ENCODE measurements at places on chromosomes 5 and 9. TPM values are rescaled to one million over a fixed set of nuclear protein-coding genes. Genes with fewer than 3 reads are reported as not detected.

DMRT2 gene
- not detected for total RNA-seq

C9orf50 gene
- not detected for total RNA-seq

OLFM1 gene
- total RNA-seq: not detected

NIM1K gene
- 0.43 TPM for total RNA-seq

TEX48 gene
- not detected for total RNA-seq

CCDC183 gene
- 2.2 TPM for total RNA-seq

GRCh38 chr9:111455638-111456037, 28.5 kb downstream of the ECPAS start:
- no peak for DNase-seq

DNA sequence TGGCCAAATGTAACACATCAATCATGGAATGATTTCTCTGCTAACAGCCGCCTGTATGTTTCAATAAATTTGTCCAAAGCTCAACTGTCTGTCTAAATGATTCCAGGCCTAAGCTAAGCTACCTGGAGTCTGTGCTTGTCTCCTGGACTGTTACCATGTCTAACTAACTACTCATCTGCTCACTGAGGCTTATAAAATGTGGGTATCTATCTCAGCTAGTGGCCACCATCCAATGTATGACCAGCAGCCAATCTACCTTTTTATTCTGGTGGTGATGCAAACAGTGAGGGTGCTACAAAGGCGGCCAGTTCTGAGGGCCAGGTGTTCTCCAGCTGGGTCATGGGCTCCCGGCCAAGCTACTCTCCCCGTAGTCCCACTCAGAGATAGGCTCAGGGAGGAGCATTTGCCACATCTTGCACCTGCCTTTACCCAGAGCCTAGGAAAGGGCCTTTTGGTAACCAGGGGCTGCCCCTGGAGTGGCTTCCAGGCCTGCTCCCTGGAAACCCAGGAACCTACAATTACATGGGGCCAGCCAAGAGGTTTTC, 59.1 kb downstream of the PFDN1 start:
- no peak for DNase-seq

- no peak for DNase-seq
Measured at GRCh38 chr5:2896371-2897275, 145.1 kb upstream of the IRX2 start.

DNA sequence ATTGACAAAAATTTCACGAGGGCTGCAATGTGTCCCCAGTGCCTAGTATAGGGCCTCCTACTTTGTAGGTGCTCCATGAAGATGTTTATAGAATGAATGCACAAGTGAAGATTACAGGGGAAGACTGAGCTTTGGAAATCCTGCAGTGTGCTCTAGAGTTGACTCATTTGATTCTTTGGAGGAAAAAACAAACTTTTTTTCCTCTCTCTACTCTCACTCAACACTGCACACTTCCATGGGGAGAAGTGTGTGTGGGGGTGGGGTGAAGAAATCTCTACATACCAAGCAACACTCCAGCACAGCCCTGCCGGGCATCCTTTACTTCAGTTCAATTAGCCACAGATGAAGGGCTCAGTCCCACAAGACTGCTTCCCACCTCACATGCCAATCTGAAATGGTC, 49.4 kb upstream of the KLF9 start:
- no peak for DNase-seq

DNA sequence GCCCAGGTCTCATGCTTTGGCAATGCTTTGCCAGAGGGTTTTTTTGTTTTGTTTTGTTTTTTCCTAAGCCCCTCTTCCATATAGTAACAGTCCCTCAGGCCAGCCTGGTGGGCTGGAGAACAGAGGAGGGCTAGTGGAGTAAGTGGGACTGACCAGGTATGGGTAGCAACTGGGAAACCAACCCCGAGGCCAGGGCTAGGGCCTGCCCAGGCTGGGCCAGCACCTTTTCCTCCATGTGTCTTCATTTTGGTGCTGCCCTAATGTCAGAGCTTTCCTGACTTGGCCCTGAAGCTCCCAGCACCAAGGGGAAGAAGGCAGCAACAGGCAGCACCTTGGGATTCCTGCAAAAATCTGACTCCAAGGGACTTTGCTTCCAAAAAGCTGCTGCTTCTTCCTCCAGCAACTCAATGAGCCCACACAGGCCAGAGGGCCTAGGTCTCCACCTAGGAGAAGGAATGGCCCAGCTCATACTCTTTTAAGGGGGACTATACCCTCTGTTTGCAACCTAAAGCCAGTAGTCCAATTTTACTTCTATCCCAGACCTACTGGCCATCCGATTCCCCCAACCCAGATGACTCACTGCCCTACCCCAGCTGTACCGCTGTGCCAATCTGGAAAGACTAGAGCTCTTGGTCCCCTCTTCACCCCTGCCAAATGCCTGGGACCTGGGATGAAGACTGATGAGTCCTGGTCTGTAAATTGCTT, 105.1 kb downstream of the PSD2 start:
- no peak for DNase-seq

DNA sequence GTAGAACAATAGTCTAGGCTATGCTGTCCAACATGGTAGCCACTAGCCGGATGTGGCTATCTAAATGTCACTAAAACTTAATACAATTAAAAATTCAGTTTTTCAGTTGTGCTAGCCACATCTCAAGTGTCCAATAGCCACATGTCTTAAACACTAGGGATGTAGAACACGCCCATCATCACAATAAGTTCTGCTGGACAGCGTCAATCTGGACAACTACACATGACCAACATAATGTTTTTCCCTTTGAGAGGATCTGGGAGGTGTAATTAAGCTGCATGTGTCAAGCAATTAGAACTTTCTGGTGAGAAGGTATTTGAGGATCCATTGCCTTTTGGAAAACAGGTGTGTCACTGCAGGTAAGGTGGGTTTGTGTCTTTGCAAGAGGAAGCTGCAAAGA, 424.6 kb upstream of the WWC1 start:
- no peak for DNase-seq
